ENCODE measurements at places on chromosomes 13 and 19.

GRCh38 chr19:48900477-48901406, 630 bp downstream of the NUCB1 start:
- DNase-seq, result no peak

DNA sequence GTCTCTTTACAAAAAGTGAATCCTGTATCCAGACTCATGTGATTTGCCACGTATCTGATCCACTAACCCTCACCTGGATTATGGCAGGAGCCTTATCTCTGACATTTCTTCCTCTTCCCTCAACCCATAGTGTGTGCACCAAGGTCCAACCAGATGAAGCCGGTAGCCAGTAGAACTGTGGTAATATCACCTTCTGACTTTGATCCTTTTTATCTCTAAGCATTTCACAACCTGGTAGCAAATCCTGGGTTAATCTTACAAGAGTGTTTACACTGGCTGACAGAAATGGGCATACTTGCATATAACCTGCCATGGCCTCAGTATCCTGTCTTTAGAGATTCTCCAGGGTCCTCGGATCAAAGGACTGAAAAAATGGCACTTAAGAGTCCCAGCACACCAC, 1.9 kb downstream of the ZNF417 start:
- no peak for DNase-seq

DNA sequence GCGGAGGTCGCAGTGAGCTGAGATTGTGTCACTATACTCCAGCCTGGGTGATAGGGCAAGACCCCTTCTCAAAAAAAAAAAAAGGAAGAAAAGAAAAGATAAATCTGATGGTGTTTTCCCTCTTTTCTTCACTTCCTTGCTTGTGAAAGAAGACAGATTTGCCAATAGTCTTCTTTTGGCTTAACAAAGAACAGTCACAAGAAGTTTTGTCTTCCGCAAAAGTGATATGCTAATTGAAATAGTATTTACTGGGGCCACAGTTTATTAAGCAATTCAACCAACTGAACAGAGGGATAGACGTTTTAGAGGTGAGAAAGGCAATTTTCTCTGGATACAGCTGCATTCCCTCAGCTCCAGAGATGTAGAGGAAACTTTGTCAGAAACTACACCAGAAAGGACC, 22.9 kb upstream of the PLAUR start:
- DNase-seq, result no peak

DNA sequence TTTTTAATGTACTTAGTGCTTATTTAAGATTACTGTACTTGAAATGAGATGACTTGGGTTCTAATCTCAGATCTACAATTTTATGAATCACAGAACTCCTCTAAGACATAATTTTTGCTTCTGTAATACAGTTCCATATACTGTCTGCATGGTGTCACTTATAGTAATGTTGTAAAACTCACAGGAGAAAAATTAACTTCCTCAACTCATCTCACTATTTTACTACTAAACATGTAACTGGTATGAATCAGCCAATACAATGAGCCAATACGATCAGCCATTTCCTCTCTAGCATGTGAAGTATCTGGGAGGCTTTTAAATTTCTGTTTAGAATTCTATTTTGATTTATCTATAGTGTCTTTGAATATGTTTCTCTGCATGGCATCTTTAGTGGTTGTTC, 85.3 kb downstream of the NHLRC3 start:
- no peak for DNase-seq

- no peak for DNase-seq
Observed at GRCh38 chr13:70622796-70623195, 514.5 kb upstream of the KLHL1 start.

GRCh38 chr19:34976611-34977010, 12.6 kb upstream of the ZNF792 start:
- DNase-seq, result no peak

GRCh38 chr13:21233086-21233485, 56.6 kb downstream of the MRPL57 start:
- DNase-seq, result no peak
